Activated CD4-positive, alpha-beta T cell treated with anti-CD3 and anti-CD28 coated beads, Interleukin-2, amount 50 U/mL, for 1 hour (primary cell): ENCODE measurements at places on chromosomes 2 and 18.

DNA sequence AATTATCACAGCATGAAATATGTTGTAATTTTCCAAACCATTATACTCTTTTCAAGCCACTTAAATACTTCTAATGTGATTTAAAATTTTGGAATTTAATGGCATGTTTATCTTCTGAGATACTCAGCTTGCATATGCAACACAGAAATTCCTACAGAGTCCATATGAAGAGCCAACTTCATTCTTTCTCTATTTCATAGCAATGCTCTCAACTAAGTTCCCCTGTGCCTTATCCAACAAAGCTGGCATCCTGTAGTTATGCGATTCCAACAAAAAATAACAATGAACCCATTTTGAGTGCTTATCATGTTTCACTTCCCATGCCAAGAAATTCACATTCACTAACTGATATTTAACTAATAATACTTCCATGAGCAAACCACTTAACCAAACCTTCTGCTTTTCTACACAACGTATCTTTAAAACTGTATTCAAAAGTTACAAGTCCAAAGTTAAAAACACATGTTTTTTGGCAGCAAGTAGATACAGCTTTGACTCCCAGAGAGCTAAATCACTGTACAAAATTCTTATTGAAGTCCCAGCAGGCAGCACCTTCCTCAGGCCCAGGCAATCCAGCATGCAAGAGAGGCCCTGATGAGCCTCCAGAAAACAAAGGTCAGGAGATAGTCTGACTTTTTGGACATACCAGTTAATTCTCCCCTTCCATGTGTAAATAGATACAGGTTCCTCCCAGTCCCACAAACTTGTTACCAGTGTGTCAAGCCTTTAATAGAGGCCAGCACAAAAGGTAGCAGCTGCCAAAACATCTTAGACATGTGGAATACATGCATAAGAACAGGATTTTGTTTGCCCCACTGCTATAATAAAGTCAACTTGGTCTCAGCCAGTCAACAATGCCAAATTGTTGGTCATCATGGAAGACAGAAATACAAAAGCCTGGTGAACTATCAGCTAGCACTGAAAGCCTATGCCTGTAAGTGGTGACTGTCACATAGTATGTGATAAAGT, 113.1 kb upstream of the WDR75 start:
- DNase-seq = no peak

DNA sequence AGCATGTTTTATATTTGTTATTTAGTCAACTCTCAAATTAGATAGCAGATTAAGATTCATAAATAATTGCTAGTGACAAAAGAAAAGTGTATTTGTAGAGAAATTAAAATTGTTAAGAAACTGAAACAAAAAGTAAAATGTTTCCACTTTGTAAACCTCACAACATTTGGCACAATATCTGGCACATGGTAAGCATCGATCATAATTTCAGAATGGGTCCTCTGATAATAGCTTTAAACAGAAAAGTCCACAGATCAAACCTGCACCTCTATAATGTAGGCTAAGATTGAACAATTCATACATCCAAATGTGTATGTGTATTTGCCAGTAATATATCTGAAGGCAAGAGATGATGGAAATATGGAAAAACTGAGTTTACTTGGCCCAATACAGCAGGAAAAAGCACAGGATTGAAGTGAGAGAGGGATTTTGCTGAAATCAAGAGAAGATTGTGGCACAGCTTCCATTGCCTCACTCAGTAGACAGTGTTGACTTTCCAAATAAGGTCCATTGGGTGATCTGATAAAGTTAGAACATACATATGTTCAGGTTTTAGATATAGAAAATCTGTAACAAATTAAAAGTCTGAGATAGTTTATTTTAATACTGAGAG, 39.4 kb downstream of the COBLL1 start:
- no peak for DNase-seq

DNA sequence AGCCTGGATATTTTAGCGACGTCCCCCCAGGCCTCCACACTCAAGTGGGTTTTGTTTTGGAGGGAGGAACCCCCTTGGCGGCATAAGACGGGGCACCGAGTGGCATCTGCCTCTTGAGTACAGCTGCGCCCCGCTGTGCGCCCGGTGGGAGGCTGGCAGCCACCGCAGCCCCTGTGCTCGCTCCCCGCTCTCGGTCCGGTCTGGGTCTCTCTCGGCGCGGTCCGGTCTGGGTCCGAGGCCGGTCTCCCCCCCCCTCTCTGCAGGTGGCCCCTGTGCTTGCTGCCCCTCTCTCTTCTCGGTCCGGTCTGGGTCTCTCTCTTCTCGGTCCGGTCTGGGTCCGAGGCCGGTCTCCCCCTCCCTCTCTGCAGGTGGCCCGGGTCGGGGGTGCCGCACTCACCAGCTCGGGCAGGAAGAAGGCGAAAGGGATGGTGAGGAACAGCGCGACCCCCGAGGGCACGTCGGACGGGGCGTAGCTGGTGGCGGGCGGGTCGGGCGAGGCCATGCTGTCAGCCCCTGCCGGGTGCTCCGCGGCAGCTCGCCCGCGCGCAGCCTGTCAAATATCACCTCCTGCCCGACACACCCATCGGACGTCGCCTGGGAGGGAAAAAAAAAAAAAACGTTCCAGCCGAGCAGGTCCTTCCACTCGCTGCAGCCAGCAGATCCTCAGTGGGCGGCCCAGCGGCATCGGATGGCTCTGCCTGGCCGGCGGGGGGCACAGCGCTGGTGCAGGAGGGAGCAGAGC, at the start of gene MALL:
Gene MALL (minus strand): TSS at position 532 of the 742 bp plus-strand sequence. CDS start 30 bp downstream, at position 502.
- no peak for DNase-seq

- no peak for DNase-seq
These were observed 70.4 kb upstream of the CYP1B1 start for GRCh38 chr2:38146275-38146906.

- DNase-seq = no peak
These were observed 4.9 kb upstream of the COL3A1 start for GRCh38 chr2:188969236-188969635.

DNA sequence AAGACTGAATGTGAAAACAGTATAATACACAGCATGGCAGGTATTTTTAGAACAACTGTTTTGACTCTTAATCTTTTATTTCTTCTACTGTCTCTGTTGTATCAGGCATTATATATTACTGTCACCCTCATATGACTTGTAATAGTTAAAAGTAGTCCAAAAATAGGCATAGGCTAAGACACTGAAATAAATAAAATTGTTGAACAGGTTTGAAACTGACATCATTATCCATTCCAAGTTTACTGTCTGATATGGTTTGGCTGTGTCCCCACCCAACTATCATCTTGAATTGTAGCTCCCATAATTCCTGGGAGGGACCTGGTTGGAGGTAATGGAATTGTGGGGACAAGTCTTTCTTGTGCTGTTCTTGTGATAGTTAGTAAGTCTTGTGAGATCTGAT, 91.4 kb upstream of the CDH19 start:
- no peak for DNase-seq

GRCh38 chr18:51813740-51814139, 526.3 kb upstream of the DCC start:
- no peak for DNase-seq

- no peak for DNase-seq
These were observed 20.0 kb upstream of the SGPP2 start for GRCh38 chr2:222404151-222404905.

DNA sequence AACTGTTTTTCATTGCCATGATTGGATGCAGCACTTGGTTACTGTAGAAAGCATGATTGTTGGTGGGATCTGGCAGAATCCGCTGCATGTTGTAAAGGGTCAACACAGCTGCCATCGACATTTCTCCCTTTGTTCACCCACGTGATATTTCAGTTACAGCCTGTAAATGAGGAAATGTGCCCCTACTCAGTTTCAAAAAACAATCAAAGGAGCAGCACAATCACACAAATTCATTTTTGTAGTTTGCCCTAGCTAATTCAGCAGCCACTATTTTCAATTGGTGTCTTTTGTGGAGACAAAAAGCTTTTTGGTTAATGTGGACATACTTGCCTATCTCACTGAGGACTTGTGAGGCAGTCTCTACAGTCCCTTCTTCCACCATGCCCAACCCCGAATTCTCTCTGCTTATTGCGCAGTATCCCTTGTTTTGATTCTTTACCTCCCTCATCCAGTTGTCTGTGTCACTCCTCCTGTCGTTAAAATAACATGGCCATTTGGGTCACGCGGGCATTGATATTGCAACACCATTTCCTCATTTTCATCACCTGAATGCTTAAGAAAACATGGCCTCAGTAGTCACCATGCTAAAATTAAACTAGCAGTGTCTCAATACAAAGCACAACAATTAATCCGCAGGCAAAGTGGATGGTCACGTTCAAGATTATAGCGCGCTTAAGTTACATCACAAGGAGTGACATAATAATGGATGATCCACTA, 6.4 kb upstream of the PROC start:
- no peak for DNase-seq

- no peak for DNase-seq
These were observed 164.5 kb downstream of the PMAIP1 start for GRCh38 chr18:60064271-60064670.

- DNase-seq = no peak
These were observed 576.2 kb downstream of the CPS1 start for GRCh38 chr2:211132573-211132972.

GRCh38 chr18:60188958-60189357, 183.6 kb downstream of the MC4R start:
- DNase-seq = no peak

- DNase-seq = no peak
These were observed 100.9 kb upstream of the SPHKAP start for GRCh38 chr2:228282376-228282775.

DNA sequence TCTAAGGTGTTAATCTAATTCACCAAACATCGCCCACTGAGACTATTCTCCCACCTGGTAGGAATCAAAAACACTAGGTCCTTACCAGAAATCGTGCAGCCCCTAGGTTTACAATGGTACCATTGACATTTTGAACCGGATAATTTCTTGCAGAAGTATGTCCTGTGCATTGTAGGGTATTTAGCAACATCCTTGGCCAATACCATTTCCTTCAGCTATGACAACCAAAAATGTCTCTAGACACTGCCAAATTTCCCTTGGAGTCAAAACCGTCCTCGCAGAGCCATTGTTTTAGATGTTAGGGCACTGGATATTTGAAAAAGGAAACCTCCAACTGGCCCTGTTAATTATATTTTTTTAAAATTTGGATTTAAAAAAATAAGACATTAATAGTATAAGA, 3.8 kb downstream of the VPS54 start:
- DNase-seq = no peak

- DNase-seq = no peak
These were observed 101.3 kb upstream of the RPE start for GRCh38 chr2:209901172-209901571.

DNA sequence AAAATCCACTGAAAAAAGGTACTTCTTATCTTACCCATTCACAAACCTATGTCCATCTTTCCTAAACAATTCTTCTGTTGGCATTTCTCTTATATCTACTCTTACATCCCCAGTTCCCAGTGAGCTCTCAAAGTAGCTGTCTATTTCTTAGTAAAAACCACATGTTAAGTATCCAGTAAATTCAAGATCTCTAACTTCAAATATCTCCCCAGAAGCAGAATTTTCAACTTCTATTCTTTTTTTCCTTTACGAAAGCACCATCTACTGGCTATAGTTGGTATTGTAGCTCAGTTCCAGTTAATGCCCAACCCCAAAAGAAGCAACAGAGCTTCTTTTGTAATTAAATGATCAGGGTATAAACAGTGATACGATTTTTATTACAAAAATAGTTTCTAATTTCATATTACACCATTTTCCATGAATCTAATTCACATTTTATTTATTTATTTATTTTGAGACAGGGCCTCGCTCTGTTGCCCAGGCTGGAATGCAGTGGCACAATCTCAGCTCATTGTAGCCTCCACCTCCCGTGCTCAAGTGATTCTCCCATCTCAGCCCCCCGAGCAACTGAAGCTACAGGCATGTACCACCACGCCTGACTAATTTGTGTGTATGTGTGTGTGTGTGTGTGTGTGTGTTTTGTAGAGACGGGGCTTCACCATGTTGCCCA, 28.5 kb downstream of the HRH4 start:
- DNase-seq = no peak

DNA sequence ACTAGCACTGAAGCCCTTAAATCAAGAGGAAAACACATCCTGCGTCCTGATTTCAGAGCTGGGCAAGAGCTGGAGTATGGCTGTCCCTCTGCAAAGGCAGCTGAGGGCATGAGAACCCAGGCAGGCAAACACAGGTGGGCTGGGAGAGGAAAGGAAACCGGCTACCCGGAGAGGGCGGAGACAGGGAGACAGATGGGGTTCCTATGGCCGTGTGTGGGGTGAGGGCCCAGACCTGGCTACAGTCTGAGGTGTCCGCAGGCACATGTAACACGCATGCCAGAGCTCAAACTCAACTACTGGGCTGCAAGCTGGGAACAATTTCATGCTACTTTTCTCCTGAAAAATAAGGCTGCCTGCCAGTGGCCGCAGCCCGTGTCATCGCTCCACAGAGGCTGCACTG, 2.7 kb downstream of the COPS9 start:
- no peak for DNase-seq

DNA sequence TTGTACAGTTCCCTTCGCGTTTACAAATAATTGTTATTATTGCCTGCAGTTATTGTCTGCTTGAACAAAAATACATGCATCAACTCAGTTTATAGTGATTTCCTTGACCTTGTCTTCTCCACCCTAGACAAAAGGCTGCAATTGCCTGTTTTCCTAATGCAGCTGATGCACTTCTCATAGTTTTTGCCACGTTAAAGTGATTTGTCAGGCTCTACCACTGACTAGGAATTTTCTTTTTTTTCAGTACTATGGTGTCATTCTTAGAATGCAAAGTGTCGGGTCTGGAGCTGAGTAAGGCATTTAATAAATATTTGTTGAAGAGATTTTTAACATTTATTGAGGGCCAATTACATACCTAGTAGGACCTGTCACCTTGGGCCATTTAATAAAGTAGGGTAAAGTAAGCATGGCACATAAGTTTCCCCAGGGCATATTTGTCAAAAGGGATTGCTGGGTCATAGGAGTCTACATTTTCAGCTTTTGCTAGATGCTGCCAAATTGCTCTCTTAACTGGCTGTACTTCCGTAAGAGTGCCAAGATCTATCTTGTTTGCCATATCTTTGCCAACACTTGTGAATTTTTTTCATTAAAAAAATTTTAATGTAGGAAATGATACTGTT, 24.1 kb downstream of the ACSL3 start:
- DNase-seq = no peak

DNA sequence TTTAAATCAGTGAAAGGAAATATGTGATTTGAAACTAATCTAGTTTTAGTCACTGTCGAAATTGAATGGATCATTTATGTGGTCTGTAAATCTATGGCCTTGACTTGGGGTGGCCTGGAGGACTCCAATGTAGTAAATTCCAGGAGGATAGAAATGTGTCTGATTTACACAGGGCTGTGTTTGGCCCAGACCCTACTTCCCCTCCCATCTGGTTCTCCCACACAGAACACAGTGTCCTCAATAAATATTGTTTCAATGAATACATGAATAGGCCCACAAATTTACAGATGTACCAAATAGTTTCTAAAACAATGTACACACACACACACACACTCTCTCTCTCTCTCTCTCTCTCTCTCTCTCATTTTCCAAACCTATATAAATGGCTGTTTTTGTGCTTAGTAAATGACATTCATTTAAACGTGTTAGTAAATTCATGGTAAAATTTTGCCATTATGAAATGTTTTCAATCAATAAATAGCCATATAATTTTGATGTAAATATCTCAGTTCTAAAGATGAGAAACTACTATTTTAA, 1.9 kb downstream of the CCDC68 start:
- DNase-seq = no peak

- DNase-seq = no peak
These were observed 41.0 kb downstream of the CEP192 start for GRCh38 chr18:13032173-13032572.

GRCh38 chr18:6920099-6920955, 190.8 kb downstream of the ARHGAP28 start:
- DNase-seq = no peak
